NCI-H1092 treated with DMSO at 0.1 percent for 48 hours (cell line): ENCODE measurements at places on chromosomes 6 and 20.

- DNase-seq = no peak
These were observed 40.0 kb downstream of the SLC9A8 start for GRCh38 chr20:49852522-49853080.

DNA sequence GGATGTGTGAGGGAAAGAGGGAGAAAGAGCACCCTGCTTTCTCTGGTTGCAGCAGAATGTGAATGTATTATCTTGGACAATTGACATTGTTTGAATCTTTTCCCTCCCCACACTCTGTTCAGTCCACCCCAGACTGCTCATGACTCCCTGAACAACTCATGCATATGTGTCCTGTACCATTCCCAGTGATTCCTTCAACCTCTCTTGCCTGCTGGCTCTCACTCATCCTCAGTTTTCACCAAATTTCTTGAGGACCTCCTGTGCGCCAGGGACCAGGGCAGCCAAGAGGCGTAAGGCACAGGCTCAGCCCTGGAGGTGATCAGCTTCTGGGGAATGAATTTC is 5.4 kb downstream of the NOX3 start:
- no peak for DNase-seq

DNA sequence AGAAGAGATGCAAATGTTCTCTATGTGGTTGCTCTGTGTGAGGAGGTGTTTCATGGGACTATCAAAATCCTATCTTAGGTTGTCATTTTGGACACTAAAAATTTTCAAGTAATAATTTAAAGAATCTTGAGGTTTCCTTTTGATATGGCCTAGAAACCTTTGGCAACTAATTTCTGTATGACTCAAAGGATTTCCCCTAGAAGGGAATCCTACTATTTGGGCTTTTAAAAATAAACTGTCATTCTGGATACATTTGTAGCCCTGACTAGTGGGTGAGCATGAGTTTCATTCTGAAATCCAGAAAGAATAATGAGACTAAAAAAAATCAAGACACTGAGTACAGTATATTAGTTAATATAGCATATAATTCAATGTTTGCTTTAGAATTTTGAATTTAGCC is 25.5 kb upstream of the RAB23 start:
- DNase-seq = no peak

DNA sequence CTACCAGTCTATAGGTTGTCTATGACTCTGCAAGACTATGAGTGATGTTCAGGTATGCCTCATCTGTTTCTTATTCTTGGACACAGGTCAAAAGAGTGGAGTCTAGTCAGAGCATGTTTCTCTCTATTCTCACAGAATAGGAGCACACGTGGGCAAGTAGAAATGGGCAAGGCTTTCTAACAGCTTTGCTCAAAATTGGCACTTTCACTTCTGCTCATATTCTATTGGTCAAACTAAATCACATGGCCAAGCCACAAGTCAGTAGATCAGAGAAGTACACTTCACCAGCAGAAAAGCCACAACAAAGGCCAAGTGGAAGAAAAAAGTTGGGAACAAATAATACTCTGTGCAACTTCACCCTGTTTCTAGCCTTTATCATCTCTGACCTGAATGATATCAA is 354.5 kb upstream of the SYNCRIP start:
- DNase-seq = no peak

DNA sequence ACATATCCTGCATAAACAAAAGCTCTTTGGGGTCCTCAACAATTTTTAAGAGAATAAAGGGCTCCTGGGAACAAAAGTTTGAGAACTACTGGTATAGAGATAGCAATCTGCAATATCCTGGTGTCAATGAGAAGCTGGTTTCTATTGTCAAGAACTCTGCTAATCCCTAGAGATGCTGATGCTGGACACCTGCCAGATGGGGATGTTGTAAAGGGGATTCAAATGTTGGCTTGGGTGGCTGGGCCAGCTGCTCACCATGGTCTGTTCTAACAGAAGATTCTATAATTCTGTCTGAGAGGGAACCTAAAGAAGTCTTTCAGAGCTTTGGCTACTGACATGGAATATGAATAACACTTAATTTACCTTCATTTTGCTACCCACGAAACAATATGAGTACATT is 137.8 kb downstream of the BTBD9 start:
- peak; percentile 72 for DNase-seq

DNA sequence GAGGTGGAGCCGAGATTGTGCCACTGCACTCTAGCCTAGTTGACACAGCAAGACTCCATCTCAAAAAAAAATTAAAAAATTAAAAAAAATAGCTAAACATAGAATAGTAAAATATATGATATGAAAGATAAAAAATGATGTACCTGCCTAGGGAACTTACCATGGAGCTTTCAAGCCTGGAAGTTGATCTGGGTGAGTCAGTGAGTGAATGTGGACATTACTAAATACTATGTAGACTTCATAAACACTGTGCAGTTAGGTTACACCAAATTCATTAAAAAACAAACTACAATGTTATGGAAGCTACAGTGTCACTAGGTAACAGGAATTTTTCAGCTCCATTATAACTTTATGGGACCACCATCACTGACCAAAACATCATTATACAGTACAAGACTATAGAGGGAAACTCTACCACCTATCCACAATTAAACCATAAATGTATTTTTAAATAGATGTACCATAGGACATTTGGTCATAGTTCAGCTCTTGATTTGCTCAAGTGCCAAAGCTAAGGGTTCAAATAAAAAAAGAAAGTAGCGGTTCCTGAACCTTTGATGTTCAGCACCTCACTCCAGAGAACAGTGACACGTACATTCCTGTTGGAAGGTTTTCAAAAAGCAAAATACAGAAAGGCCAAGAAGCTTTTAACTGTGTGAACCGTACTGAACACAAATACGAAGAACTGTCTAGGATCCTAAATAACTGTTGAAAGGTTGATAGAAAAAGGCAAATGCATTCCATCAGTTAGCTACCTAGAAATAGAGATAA is 52.4 kb upstream of the SPDEF start:
- DNase-seq = no peak

GRCh38 chr6:3119040-3119723 is 671 bp downstream of the BPHL start:
- DNase-seq = peak; percentile 30
